ENCODE measurements at places on chromosomes 16 and 17.

- DNase-seq: no peak
Observed at GRCh38 chr16:12600536-12601256, 203.0 kb downstream of the CPPED1 start.

DNA sequence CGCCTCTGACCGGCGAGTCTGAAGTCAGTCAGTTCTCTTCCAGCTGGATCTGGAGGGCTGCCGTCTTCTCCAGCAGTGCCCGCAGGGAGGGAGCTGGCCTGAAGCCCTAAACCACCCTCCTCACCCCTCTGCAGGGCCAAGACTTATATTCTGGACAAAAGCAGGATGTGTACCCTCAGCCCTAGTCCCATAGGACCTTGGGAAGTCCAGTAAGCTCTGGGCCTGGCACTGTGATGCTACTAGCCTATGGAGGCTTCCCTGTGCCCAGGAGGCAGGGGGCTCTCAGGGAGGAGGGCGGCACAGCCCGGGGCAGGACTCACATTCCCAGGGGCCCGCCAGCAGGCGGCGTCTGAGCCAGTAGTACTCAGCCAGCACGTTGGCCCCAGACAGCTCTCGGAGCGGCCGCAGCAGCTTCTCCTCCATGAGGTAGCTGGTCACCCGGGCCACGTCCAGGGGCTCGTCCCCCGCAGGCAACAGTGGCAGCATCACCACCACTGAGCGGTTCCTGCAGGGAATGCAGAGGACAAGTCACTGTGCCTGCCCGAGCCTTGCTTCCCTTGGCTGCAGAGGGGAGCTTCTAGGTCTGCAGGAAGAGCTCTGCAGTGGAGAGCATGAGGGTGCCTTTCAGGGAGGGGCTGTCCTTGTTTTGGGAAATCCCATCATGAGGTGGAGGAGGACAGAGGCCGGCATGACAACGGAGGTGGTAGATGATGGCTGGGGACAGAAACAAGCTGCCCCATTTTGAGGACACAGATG, 41.7 kb downstream of the RMI2 start:
- DNase-seq: no peak

- DNase-seq: no peak
Observed at GRCh38 chr16:73433731-73434307, 385.9 kb upstream of the ZFHX3 start.

DNA sequence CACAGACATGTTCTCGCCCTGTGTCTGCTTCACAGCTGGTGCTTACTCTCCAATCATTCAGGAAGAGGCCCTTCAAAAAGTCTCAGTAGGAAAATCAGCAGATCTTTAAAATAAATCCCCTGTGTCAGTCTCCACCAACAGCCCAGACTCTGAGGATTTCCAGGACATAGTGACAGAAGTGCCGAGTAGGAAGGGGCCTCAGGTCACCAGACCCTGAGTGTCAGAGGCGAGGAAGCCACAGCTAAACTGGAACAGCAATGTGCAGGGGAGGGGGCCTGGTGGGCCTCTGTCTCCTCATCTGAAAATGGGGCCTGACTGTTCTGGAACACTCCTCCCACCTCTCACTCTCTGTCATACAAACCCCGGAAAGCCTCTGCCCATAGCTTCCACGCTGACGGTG, 6.3 kb downstream of the CACNG4 start:
- DNase-seq: no peak

GRCh38 chr16:54939029-54939346, 8.3 kb downstream of the IRX5 start:
- no peak for DNase-seq

DNA sequence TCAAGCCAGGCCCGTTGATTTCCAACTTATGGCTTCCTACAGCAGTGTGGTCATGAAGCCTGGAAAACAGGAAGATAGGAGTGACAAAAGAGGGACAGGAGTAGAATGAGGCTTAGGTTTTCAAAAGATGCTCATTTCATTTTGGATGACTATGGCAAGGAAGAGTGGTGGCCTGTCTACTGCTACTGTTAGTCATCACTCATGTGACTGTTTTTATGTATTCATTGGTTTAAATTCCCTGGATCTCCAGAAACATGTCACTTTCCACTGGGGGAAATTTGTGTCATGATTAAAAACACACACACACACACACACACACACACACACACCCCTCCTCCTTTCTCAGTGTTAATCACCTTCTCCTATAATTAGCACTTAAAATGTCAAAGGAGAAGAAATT, 1.1 kb upstream of the CYLD start:
- DNase-seq: no peak

DNA sequence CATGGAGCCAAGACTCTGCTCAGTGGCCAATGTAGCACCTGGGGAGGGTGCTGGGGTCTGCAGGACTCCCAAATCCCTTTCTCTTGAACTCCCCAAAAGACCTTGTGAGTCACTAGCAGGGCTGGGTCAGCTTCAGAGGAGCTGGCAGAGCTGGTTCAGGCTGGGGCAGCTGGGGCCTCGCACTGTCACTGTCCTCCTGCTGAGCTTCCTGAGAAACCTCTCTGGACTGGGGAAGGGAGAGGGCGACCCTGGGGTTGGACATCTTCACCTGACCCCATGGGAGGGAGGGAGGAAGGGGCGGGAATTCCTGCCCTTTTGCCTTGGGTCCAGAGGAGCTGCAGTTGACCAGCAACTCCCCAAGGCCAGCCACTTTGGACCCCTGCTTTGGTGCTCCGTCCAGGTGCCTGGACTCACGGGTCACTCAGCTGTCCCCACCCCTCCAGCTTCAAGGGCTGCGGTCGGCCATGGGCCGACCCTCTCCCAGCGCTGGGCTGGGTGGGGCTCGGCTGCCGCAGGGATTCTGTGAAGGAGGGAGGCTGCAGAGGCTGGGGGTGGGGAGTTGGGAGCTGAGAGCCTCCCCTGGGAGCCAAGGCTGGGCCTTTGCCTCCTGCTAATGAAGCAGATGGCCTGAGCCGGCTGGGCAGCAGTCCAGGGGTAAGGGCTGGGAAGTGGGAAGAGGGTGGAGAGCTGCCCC, 9.2 kb downstream of the FMNL1 start:
- DNase-seq: no peak

DNA sequence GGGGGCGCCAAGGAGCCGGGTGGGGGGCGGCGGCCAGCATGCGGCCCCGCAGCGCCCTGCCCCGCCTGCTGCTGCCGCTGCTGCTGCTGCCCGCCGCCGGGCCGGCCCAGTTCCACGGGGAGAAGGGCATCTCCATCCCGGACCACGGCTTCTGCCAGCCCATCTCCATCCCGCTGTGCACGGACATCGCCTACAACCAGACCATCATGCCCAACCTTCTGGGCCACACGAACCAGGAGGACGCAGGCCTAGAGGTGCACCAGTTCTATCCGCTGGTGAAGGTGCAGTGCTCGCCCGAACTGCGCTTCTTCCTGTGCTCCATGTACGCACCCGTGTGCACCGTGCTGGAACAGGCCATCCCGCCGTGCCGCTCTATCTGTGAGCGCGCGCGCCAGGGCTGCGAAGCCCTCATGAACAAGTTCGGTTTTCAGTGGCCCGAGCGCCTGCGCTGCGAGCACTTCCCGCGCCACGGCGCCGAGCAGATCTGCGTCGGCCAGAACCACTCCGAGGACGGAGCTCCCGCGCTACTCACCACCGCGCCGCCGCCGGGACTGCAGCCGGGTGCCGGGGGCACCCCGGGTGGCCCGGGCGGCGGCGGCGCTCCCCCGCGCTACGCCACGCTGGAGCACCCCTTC, 484 bp downstream of the FZD2 start:
- no peak for DNase-seq

DNA sequence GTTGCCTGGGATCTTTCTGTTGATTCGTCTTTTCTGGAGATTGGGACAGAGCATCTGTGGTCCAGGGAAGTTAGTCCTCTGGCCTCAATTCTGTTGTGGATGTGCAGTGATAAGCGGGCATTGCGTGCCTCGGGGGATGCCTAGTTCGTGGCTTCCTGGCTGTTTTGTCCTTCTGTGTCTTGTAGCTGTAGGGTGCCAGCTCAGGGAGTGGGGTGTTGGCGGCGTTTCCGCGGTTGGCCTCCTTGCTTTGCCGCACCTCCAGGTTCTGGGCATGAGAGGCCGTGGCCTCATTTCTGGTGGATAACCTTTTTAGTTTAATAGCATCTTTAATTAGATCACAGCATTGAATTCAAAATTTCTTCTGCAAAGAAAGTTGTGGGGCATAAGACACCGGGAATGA, 1.4 kb upstream of the JPT2 start:
- no peak for DNase-seq

GRCh38 chr16:75236736-75237397, 14.6 kb downstream of the BCAR1 start:
- DNase-seq: no peak

DNA sequence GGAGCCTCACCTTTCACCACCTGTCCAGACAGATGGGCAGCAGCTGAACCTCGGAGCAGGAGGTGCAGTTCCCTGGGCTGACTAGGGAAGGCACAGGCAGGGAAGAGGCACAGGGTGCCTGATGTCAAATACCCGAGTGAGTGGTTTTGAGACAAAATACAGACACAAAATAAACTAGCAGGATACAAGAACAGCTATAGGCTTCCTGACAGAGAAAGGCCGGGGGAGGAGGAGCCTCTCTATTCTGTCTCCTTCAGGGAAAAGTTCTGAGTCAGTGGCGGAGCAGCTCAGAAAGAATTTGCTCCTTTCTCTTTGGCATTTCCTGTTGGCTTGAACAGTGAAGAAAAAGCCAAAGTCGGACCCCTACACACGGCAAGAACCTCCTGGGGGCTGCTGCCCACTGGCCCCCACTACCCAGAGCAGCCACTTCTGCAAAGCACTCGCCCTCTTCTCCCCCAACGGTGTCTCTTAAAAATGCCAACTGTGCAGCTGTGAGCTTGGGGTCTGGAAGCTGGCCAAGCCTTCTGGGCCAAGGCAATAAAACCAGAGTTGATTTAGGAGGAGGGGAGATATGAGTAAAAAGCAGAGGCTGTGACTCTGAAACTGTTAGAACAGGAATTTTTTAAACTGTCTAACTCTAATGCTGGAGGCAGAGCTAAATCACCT, 14.4 kb upstream of the FAAP100 start:
- DNase-seq: no peak
